Fibroblast of skin of left biceps (primary cell): ENCODE measurements at places on chromosomes 12 and 14.

- DNase-seq: no peak
Observed at GRCh38 chr12:47755655-47756562, 2.8 kb downstream of the RAPGEF3 start.

DNA sequence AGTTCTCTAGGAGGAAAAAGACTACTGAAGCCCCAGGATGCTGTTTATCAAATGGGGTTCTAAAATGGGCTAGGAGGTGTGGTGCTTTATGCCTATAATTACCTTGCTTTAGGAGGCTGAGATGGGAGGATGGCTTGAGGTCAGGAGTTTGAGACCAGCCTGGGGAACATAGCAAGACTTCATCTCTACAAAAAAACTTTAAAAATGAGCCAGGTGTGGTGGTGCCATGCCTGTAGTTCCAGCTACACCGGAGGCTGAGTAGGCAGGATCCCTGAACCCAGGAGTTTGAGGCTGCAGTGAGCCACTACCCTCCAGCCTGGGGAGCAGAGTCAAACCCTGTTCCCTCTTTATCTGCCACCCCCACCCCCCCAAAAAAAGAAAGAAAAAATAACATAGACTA lies 23.3 kb upstream of the SLC2A3 start:
- DNase-seq: no peak

- no peak for DNase-seq
Observed at GRCh38 chr14:98908050-98908449, 363.9 kb downstream of the BCL11B start.

DNA sequence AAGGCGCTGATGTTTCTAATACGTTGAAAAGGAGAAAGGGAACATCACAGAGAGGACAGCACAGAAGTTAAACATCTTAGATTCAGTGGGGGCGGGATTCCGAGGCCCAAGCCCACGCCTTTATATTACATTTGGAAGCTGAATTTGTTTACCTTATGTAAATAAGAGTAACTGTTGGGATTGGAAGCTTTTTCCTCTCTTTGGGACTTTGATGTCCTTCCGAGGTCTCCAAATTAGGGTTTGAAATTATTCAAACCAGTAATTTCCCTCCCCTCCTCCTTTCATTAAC lies 6.4 kb downstream of the FOXA1 start:
- DNase-seq: no peak

GRCh38 chr12:119512772-119513497 lies 80.6 kb upstream of the TMEM233 start:
- no peak for DNase-seq

DNA sequence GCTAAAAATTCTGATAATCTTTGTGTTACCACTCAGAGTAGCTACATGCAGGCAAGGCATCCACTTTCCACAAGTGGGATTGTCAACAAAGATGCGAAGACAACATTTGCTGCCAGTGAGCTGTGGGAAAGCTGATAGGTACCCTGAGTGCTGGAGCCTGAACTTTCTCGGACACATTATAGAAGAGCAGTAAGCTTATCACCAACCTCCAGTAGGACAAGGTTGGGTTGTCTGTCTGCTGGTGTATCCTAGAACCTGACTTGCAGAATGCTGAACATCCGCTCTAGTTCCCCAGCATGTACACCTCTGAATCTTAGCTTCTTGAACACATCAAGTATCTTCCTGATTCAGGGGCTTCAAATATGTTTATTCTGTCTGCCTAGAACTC lies 103.8 kb upstream of the PPM1H start:
- no peak for DNase-seq

- no peak for DNase-seq
Observed at GRCh38 chr12:43113616-43114015, 438.4 kb downstream of the ADAMTS20 start.

GRCh38 chr12:7369274-7369729 lies 65.4 kb downstream of the ACSM4 start:
- DNase-seq: no peak
